GM23248 (cell line): ENCODE measurements at places on chromosomes 6 and 20.

GRCh38 chr6:63121166-63121565 is 90.1 kb upstream of the FKBP1C start:
- no peaks in the 10 kb centered on the region for H3K36me3 ChIP-seq
- H3K4me3 ChIP-seq, result no peak overlapping the region
- no peaks in the 10 kb centered on the region for H3K4me1 ChIP-seq
- no peak overlapping the region for H3K27ac ChIP-seq
- no peak for DNase-seq

DNA sequence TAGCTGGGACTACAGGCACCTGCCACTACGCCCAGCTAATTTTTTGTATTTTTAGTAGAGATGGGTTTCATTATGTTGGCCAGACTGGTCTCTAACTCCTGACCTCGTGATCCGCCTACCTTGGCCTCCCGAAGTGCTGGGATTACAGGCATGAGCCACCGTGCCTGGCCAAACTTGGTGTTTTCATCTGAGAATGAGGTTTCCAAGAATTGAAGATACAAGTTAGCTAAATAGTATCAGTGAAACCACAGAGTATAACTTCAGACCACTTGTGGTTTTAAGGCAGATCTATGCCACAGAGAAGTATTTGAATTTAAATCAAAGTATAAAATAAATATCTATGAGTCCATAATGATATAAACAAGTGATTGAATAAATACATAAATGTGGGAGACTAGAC is 70.1 kb downstream of the SLC16A10 start:
- H3K4me3 ChIP-seq, result no peak overlapping the region
- H3K27ac ChIP-seq, result no peak overlapping the region
- peaks cover 3% of the 10 kb centered on the region for H3K27me3 ChIP-seq

DNA sequence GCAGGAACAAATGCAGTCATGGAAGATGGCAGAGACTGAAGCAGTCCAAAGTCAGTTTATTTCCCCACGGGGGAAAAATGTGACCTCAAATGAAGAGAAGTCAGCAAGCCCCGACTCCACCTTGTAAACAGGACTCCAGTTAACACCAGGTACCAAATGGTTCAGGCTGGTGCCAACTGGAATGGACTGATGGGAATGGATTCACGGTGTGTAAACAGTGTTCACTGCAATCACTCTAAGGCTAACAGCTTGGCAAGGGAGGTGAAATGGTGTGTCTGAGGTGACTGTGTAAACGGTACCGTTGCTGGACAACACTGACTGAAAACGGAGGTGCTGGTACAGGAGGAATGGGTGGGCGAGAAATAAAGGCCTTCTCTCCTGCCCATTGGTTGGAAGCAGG is 12.0 kb downstream of the PLAGL2 start:
- H3K27ac ChIP-seq, result no peak overlapping the region
- H3K36me3 ChIP-seq, result peaks cover 22% of the 10 kb centered on the region; the same call in 1 of the 2 replicates
- DNase-seq, result no peak
- H3K4me3 ChIP-seq, result no peak overlapping the region
- H3K27me3 ChIP-seq, result no peaks in the 10 kb centered on the region

- no peak for DNase-seq
- no peaks in the 10 kb centered on the region; the same call in none of the 2 replicates for H3K27me3 ChIP-seq
- peaks cover 4% of the 10 kb centered on the region; the same call in 1 of the 2 replicates for H3K4me1 ChIP-seq
Measured at GRCh38 chr6:168219804-168220203, 99.8 kb downstream of the DACT2 start.
